ENCODE measurements at places on chromosomes 3 and 15. TPM values are rescaled to one million over a fixed set of nuclear protein-coding genes. Genes with fewer than 3 reads are reported as not detected.

DNA sequence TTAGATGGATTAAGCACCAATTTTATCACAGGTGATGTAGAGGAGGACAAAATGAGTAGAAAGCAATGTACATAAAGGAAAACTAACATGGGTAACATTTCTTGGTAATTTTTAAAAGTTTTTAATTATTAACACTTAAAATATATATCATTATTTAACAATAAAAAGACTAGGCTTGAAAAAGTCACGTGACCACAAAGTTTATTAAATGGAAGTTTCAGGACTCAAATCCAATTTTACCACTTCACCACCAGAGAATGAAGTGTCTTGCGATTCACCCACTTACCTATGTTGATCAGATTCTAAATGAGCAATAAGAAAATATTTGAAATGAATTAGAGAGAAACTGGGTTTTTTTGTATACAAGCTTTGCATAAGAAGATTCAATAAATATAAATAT, 721.3 kb downstream of the GBE1 start:
- H3K27ac ChIP-seq, result no peak overlapping the region
- H3K4me1 ChIP-seq, result no peaks in the 10 kb centered on the region
- H3K36me3 ChIP-seq, result no peaks in the 10 kb centered on the region

GRCh38 chr3:40793730-40794129, 269.0 kb downstream of the ZNF621 start:
- H3K4me3 ChIP-seq, result no peak overlapping the region
- H3K27me3 ChIP-seq, result no peaks in the 10 kb centered on the region
- no peaks in the 10 kb centered on the region for H3K36me3 ChIP-seq
- H3K27ac ChIP-seq, result no peak overlapping the region
- DNase-seq, result no peak

Gene ITIH1
- total RNA-seq, result not detected

DNA sequence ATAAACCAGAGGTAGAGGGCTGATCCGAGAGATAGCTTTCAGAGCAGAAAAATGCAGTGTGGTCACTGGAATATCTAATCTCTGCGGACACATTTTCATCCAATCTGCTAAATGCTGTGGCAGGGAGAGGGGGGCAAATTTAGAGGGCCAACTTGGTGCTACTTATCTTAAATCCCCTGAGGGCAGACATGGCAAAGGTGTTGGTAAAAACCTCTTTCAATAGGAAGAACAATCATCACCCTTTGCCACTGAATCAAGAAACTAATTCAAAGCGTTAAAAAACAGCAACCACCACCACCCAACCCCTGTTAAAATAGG, 152.9 kb downstream of the MECOM start:
- H3K27ac ChIP-seq, result peak overlapping the region; percentile 34
- no peak overlapping the region for H3K4me3 ChIP-seq
- no peaks in the 10 kb centered on the region for H3K36me3 ChIP-seq
- DNase-seq, result no peak

Gene OXSR1
- 42.0 TPM for total RNA-seq

Gene ZNF80
- total RNA-seq, result not detected

DNA sequence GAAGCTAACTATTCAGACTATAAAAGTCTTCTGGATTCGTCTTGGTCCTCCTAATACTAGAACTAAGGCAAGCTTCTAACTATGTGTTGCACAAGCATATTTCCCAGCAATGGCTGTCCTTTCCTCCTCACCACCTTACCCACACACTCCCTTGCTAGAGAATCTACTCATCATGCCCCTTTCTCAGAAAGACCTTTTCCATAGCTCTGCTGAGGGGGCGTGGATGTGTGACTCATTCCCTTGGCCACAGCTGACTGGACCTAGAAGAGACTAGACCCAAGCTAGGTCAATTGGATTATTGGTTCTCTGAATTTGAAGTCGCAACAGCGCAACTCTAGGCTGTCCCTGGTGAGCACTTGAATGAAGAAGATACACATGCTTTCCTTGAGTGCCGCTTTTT, 47.1 kb downstream of the ERC2 start:
- no peak overlapping the region for H3K4me3 ChIP-seq
- H3K36me3 ChIP-seq, result no peaks in the 10 kb centered on the region
- no peaks in the 10 kb centered on the region for H3K27me3 ChIP-seq
- DNase-seq, result no peak
- H3K27ac ChIP-seq, result no peak overlapping the region

GRCh38 chr15:69976366-69976994, 121.2 kb downstream of the TLE3 start:
- H3K36me3 ChIP-seq, result no peaks in the 10 kb centered on the region
- H3K4me1 ChIP-seq, result no peaks in the 10 kb centered on the region
- no peak overlapping the region for H3K27ac ChIP-seq
- no peak for DNase-seq
- H3K4me3 ChIP-seq, result no peak overlapping the region
- no peaks in the 10 kb centered on the region for H3K27me3 ChIP-seq
